Hematopoietic multipotent progenitor cell (in vitro differentiated cells): ENCODE measurements at places on chromosomes 2 and 18. TPM values are rescaled to one million over a fixed set of nuclear protein-coding genes. Genes with fewer than 3 reads are reported as not detected.

GRCh38 chr18:9001209-9001608 is 101.3 kb upstream of the NDUFV2 start:
- DNase-seq: no peak

The CXCR1 gene
- total RNA-seq: under 0.01 TPM

The CROCC2 gene
- total RNA-seq: not detected

The POTEC gene
- total RNA-seq: not detected

The COL5A2 gene
- 0.54 TPM for total RNA-seq

DNA sequence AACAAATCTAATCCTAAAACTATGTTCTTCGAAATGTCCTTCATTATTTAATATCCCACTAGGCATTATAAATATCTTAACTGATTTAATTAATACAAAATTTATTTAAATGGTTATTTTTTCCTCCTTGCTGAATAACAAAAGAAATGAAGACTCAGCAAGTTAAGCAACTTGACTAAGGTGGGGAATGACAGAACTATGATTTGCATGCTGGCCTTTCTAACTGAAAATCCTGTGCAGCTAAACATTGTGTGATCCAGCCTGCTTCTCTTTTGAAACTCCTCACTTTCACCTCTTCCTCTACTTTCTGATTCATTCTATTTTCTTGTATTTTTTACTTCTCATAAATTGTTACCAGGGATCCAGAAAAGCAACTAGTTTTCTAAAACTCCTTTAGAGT is 132.0 kb downstream of the CALCRL start:
- DNase-seq: no peak

DNA sequence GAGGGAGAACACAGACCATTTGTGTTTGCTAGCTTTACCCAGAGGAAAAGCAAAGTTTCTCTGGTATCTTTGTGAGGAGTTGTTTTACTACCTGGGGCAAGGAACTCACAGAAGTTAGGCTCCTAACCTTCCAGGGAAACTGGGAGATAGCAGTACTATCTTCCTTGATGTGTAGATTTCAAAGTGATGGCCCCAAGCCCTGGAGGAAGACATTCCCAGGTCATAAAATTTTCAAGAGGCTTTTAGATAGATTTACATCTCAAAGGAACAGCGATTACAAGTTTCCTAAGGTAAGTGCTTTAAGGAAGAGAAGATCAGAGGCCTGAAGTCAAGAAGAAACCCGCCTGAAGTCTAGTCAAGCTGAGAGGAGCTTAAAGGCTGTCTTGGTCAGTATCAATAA is 1187.8 kb upstream of the TMEFF2 start:
- no peak for DNase-seq

DNA sequence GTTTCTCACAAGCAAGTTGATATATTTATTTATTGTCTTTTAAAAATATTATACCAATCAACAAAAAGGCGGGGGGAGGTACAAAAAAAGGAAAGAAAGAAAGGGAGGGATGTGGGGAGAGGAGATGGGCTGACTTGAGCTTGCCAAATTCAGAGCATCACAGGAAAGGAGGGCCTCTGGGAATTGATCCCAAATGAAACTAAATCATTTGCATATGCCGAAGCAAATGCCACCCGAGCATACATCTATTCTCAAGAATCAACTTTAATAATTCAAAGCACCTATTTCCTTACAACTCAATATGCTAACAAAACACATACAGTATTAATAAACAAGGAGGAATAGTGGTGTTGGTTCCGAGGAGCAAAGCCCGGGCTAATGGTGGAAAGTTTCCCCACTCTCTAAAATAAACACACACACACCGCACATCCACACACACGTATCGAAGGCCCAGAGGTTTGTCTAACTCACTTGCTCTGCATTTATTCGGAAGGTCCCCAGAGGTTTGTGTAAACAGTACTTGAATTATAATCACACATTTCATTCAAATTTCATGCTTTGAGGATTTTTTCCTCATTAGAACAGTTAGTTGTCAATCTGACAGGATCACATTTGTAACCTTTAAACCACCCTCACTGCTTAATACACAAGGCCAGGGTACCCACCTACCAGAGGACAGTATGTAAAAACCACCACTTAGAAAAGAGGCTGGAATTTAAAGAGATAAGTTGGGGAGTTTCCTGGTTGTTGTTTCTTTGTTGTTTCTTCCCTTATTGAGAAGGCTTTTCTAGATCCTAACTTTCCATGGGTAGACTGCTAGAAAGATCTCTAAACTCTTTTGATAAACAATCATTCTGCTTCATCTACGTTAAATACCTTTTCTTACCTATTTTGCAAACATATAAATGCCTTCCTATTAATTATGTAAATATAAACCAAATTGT is 264.7 kb downstream of the TCF4 start:
- no peak for DNase-seq

The EML6 gene
- total RNA-seq: 2.7 TPM

DNA sequence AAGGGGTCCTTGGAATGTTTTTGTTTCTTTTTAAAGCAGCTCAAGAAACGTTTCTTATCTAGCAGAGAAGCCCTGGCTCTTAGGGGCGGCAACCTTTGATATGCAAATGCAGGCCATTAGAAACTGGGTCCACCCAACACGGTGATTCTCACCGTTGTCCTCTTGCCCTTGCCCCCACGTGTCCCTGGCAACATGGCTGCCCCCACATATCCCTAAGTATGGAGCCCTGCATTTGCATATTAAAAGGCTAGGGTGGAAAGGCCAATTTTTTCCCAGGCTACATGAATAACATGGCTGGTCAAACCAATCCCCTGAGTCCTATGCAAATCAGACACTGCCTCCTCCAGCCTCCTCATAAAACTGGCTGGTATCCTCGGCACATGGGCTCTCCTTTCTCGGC is 230.1 kb upstream of the SPOPL start:
- no peak for DNase-seq

DNA sequence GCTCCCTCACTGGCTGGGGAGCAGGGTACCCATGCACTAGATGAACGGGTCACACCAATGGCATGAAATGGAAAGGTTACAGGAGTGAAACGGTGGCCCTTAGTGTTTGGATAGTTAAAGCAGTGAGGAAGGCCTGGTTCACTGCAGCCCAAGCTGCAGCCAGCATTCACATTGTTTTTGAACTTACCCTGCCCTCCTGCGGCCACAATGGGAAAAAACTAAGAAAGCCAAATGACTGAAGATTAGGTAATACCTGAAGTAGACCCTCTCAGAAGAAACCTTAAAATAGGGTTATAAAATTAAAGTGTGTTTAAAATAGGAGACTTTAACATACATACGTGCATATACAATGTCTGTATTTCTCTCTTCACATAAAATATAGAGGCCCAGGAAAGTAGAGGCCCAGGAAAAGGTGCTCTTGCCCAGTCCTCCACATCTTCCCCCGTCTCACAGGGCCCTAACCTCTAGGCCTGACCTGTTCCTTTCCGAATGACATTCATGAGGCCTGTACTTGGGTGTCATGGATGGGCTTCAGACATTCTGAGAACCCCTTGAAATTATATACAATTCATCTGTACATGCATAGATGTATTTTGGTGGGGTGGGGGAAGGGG is 33.3 kb downstream of the DOK1 start:
- peak; percentile 41 for DNase-seq

- DNase-seq: no peak
These were observed 100.9 kb downstream of the DPP10 start for GRCh38 chr2:114543236-114543766.

DNA sequence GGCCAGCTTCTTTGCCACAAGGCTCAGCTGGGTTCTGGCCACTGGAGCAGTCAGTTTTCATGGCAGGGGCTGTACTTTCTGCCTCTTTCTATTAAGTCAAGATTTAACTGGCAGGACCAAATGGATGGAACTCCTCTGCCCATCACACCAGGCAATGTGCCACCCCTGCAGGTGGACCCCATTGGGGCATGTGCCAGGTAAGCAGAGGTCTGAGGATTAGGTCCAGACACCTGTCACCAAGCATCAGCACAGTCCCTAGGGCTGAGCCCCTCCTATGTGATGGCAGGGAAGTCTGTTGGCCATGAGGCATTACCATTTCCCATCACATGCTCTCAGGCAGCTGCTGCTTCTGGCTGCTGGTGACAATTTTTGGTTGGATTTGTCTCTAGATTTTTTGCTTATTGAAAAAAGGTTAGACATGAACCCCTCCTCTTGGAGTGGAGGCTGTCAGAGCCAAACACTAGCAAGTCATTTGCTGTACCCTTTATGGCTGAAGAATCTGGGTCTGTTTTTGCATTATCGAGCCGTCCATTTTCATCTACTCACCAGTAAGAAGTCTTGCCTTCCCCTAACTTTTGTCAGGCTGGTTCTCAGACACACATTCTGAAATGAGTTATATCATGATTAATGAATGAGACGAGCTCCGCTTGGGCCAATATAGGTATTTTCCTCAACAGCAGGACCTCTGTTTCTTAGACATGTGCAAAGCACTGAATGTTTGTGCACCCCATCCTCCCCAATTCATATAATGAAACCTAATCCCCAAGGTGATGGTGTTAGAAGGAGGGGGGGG is 328.0 kb downstream of the TSN start:
- no peak for DNase-seq
